ENCODE measurements at places on chromosomes 7 and 10.

GRCh38 chr10:119415121-119415520 is 127.4 kb downstream of the RGS10 start:
- H3K27ac ChIP-seq, result no peak overlapping the region
- H3K27me3 ChIP-seq, result no peaks in the 10 kb centered on the region
- H3K36me3 ChIP-seq, result no peaks in the 10 kb centered on the region
- no peak for DNase-seq

DNA sequence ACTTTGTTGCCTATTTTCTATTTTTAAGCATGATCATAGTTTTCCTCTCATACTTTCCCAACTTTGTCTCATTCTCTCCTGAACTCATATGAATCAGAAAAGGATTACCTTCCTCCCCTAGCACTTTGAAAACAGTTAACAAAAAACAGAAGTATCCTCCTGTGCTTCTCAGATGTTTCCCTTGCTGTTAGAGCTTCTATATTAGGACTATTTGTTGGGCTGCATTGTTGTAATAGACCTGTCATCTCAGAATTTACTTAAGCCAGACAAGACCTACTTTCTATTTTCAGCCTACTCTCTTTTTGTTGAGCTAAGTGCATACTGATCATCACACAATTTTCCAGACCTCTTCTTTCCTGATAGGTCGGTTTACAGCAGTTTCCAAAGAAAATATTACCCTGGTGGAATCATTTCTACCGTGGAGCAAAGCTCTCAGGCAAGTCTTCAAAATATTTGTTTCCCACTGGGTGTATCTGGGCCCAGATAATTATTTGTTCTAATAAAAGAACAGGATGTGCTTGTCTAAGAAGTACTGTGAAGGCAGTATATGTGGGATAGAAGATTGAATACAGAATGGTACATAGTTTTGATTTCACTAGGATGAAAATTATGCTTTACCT is 411.9 kb upstream of the KLF6 start:
- H3K27me3 ChIP-seq, result no peaks in the 10 kb centered on the region
- H3K27ac ChIP-seq, result no peak overlapping the region
- H3K4me1 ChIP-seq, result no peaks in the 10 kb centered on the region
- no peak for DNase-seq

- no peak for DNase-seq
- no peaks in the 10 kb centered on the region for H3K27me3 ChIP-seq
- H3K4me3 ChIP-seq, result no peak overlapping the region
- no peaks in the 10 kb centered on the region for H3K4me1 ChIP-seq
- no peak overlapping the region for H3K27ac ChIP-seq
These were observed 29.7 kb downstream of the MKLN1 start for GRCh38 chr7:131357282-131357880.

DNA sequence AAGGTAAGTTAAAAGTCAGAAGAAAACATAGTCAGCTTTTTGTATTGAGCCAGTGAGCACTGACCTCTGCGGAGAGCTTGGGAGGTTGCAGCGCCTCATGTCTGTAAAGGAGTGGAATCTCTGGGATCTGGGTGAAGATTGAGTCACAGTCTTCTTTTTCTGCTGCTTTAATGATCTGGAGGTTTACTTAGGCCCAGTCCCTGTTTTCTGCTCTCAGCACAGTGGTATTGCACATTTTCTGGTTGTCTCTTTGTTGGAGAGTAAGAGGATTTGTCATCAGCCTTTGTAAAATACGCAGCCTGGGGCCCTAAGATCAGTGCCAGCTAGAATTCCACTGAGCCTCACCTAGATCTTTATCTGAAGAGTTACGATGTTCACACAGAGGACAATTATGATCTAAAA is 58.3 kb upstream of the GJD4 start:
- no peak for DNase-seq
- H3K4me3 ChIP-seq, result no peak overlapping the region
- H3K36me3 ChIP-seq, result no peaks in the 10 kb centered on the region
- no peaks in the 10 kb centered on the region for H3K4me1 ChIP-seq

GRCh38 chr7:102258749-102259107 is 27.9 kb upstream of the SH2B2 start:
- no peak overlapping the region for H3K4me3 ChIP-seq
- no peaks in the 10 kb centered on the region for H3K36me3 ChIP-seq
- H3K4me1 ChIP-seq, result peaks cover 2% of the 10 kb centered on the region
- no peaks in the 10 kb centered on the region for H3K27me3 ChIP-seq
- no peak overlapping the region for H3K27ac ChIP-seq

All from iPS DF 6.9 (cell line).